ENCODE measurements at places on chromosomes 11 and 22.

- no peak for DNase-seq
These were observed 219.0 kb upstream of the NAV2 start for GRCh38 chr11:19493446-19494213.

DNA sequence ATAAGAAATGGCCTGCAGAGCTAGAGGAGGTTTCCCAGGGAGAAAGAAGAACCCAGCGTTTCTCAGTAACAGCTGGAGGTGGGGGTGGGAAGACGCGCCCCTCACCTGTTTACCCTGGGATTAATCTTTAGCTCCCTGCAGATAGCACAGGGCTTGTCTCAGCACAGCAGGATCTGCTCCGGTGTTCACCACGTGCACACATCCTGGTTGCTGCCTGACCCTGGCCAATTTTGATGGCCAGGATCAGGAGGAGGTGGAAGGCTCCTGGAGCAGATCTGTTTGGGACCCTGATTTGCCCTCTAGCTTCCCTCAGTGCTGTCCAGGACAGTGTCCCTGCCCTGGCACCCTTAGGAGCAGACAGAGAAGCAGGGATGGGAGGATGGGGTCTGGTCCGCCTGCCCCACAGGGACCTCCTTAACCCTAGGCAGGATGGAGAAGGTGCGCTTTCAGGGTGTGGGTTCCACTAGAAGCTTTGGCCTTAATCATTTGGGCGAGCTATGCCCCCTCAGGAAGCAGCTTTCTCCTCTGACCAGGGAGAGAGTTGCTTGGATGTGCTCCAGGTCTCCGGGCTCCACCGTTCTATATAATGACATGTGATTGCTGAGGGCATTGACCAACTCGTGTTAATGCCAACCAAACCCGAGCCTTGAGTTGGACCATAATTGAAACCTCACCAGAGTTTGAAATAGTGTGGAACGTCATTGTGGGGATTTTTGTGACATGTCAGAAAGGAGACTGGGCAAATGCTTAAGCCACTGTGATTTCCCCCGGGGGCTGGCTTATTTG is 19.3 kb downstream of the UPB1 start:
- peak; percentile 47 for DNase-seq

GRCh38 chr11:70788248-70789022 is 390.1 kb downstream of the CTTN start:
- no peak for DNase-seq

DNA sequence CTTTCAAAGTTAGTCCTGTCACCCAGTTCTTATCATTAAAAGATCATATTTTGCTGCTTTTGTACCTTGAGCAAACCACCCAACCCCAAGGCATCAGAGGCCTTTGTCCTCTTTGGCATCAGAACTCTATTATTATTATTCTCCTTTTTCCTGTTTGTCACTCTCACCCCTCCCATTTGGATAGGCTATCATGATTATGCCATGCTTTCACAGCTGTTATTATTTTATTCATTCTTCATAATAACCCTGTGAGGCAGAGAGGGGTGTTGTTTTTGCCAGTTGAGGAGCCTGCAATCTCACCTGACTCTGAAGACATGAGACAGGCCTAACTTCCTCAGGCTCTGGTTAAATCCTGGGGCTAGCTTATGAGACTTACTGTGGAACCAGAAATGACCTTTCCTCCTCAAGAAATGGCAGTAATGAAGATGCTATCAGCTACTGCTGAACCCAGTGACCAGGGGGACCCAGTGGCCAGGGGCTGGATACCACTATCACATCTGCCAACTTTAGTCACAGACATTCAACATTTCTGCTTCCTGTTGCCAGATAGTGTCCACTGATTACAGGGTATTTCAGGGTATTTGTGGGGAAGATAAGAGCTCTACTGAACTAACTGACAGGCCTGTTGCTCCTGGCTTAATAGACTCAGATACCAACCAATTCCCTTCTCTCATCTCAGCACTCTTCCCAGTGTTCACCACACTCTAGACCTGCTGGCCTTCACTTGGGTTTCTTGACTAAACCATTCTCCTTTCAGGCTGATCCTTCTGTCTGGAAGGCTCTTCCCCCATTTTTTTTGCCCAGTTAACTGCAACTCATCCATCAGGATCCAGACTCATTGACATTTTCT is 11.8 kb upstream of the SWAP70 start:
- DNase-seq: no peak

All from GM20000 (cell line).